ENCODE measurements at places on chromosomes 13 and 19.
A peak's percentile ranks its signal among the peaks of the same experiment; 100 is the strongest.

- DNase-seq: no peak
These were observed 202.7 kb downstream of the PCCA start for GRCh38 chr13:100291624-100292023.

DNA sequence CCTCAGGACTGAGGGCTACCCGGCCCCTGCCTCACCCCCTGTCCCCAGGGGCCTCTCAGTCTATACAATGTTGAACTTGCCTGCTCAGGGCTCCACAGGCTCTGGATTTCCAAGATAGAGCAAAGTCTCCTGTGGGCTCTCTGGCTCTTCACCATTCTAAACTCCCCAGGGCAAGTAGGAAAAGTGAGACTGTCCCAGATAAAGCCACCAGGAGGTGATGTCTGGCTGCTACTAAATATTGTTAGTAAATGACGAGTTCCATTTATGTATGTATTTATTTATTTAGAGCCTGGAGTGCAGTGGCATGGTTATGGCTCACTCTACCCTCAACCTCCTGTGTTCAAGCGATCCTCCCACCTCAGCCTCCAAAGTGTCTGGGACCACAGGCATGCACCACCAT lies 73.6 kb upstream of the SIAH3 start:
- DNase-seq: no peak

DNA sequence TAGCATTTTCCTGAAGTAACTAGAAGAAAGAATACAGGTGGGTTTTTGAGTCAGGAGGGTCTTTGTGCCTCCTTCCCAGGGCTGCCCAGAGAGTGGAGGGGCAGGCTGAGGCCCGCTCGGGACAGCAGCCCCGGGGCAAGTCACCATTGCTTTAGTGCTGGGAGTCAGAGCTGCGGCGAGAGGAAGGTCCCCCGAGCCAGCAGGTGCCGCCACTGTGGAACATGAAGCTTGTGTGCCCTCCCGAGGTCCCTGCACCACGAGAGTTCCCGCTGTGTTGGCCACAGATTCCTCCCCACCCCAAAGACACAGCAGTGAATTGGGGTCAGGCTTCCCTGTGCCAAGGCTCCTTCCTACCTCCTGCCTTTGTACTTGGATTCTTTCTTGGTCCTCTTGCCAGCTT lies 50.9 kb upstream of the TEX29 start:
- no peak for DNase-seq

GRCh38 chr19:46544651-46545050 lies 49.0 kb upstream of the PNMA8B start:
- DNase-seq: no peak

DNA sequence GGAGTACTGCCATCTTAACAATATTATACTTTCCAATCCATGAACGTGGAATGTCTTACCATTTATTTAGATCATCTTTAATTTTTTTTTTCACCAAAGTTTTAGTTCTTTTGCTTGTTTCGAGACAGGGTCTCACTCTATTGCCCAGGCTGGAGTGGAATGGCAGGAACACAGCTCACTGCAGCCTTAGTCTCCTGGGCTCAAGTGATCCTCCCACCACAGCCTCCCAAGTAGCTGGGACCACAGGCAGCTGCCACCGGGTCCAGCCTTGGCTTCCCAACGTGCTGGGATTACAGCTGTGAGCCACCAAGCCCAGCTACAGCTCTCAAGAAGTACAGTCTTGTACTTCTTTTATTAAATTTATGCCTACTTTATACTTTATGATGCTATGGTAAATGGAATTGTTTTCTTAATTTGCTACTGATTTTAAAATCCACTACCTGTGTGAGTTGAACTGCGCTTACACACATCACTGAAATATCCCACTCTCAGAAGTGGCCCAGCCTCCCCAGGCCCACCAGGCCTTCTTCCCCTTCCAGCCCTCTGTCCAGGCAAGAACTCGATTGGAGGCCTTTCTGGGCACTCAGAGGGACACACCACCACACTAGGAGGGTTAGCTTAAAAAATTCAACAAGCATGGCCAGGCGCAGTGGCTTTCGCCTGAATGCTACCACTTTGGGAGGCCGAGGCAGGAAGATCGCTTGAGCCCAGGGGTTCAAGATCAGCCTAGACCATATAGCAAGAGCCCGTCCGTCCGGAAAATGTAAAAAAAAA lies 1.0 kb upstream of the PGLS start:
- no peak for DNase-seq

- no peak for DNase-seq
These were observed 244.0 kb upstream of the PCDH9 start for GRCh38 chr13:67474115-67474514.

DNA sequence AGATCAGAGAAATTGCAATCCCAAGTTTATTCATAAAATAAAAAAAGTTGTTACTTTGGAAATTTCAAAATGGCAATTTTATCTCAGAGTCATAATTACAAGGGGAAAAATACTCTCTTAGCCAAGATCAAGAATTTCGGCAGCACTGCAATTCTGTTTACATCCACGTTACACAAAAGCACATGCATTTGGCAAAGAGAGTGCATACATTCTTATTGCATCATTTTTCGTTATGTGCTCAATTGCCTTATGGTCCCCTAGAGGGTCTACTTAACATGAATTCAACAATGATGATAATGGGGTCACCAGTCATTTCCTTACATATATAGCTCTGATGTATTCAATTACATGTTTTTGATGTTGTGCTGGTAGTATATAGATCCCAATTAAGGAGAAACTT lies 498.0 kb downstream of the DIAPH3 start:
- no peak for DNase-seq

GRCh38 chr19:52946322-52947310 lies 16.1 kb downstream of the ZNF816 start:
- no peak for DNase-seq

DNA sequence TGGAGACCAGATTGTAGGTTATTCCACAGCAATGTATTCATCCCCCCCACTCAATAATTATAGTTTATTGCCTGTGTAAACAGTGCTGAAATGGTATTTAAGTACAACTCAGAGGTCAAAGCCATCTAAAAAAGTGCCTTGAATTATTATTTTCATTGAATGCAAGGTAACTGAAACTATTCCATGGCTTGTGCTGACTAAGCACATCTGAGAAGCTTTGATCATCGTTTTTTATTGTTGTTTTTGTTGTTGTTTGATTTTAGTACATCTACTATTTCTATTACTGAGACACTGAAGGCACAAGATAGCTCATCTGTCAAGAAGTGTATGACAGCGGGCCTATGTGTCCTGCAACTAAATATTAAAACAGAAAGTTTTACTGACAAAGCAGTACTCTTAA lies 308.0 kb downstream of the OXGR1 start:
- no peak for DNase-seq

DNA sequence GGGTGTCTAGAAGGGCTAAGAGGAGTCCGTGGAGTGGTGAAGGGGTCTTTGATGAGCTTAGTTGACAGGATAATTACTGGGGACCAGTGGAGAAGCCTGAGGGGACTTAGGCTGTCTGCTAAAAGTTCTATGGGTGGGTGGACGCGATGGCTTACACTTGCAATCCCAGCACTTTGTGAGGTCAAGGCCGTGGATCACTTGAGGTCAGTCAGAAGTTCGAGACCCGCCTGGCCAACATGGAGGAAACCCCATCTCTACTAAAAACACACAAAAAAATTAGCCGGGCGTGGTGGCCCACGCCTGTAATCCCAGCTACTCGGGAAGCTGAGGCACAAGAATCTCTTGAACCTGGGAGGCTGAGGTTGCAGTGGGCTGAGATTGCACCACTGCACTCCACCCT lies 2.8 kb upstream of the GSK3A start:
- DNase-seq: no peak

GRCh38 chr13:93690139-93690538 lies 463.5 kb downstream of the GPC6 start:
- no peak for DNase-seq

- no peak for DNase-seq
These were observed 48.4 kb downstream of the WASF3 start for GRCh38 chr13:26605845-26606244.

DNA sequence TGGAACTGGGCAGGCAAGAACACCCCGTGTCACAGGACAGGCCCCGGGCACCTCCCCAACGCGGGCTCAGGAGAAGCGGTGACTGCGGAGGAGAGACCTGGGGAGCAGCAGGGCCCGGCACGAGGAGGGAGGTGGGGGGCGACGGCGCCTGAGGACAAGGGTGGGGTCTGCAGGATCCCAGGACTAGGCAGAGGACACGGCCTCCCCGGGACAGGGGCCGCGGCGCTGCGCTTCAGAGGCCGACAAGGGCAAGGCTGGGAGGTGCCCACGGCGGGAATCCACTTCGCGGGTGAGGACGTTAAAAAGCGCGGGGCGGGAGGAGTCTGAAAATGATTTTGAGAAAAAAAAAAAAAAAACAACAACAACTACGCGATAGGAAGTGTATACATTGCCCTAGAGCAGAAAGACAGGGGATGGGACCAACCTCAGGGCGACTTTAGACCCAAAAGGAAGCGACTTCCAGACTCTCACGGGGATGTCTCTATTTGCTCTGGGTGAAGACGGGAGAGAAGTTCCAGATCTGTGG lies 44.9 kb downstream of the ZNF611 start:
- peak; percentile 13 for DNase-seq

DNA sequence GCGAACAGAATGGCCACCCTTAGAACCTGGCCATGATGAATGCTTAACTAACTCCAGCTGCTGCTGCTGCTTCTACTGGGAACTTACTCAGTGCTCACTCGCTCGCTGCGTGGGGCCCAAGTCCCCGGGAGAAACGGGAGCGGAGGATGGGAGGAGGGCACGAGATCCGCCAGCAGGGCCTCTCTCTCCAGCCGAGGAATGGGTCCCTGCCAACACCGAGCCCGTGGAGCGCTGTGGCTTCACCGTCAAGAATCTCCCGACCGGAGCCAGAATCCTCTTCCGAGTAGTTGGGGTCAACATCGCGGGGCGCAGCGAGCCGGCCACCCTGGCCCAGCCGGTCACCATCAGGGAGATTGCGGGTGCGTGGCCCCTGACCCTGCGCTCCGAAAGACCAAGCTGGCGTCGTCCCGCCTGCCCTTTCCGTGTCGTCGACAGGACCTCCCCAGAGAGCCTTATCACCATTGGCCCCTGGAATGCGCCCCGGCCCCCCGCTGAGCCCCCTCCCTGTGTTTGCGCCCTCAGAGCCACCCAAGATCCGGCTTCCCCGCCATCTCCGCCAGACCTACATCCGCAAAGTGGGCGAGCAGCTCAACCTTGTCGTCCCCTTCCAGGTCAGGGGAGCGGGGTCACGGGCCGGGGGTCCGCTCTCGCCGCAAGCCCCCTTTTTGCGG lies 17.8 kb upstream of the EMC10 start:
- DNase-seq: no peak

DNA sequence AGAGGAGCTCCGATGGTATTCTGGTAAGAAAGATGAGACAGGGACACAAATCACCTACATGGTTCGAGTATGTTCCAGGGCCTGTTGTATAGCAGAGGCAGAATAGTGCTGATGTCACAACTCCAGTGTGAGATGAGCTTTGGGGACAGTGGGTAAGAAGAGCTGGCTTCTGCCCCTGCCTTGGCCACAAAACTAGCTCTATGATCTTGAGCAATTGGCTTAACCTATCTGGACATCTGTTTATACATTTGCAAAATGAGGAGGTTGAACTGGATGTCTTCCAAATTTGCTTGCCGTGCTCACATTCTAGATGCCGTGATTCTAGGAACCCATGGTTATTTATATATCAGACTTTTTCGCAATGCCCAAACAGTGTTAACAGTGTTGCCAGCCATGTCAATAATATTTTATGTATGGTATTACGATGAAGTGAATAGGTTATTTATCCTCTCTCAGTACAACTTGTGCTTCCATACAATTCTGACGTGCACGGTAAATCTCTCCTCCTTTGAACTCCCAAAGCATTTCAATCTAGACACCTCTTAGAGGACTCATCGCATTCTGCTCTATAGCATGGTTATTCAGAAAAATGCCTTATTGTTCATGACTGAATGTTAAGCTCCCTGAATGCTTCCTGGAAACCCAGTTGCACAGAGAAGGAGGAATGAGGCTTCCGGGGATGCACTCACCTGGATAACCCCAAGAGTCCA lies 316.0 kb downstream of the FOXO1 start:
- no peak for DNase-seq

GRCh38 chr13:28047757-28048388 lies 52.5 kb downstream of the FLT3 start:
- DNase-seq: peak; percentile 37

DNA sequence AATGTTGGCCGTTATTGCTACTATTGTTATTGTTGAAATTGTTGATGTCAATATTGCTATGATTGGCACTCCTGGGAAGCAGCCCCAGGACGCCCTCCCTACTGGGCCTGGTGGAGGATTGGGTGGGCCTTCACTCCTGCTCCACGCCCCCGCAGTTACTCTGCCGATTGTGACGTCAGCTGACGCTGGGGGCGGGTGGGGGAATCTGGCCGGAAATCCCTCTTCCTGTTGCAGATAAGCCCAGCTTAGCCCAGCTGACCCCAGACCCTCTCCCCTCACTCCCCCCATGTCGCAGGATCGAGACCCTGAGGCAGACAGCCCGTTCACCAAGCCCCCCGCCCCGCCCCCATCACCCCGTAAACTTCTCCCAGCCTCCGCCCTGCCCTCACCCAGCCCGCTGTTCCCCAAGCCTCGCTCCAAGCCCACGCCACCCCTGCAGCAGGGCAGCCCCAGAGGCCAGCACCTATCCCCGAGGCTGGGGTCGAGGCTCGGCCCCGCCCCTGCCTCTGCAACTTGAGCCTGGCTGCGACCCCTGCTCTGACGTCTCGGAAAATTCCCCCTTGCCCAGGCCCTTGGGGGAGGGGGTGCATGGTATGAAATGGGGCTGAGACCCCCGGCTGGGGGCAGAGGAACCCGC lies at the start of gene ETV2:
TSS of gene ETV2 (plus strand) at position 231 of the 637 bp plus-strand sequence. CDS start 716 bp downstream, outside the sequence.
- DNase-seq: no peak

DNA sequence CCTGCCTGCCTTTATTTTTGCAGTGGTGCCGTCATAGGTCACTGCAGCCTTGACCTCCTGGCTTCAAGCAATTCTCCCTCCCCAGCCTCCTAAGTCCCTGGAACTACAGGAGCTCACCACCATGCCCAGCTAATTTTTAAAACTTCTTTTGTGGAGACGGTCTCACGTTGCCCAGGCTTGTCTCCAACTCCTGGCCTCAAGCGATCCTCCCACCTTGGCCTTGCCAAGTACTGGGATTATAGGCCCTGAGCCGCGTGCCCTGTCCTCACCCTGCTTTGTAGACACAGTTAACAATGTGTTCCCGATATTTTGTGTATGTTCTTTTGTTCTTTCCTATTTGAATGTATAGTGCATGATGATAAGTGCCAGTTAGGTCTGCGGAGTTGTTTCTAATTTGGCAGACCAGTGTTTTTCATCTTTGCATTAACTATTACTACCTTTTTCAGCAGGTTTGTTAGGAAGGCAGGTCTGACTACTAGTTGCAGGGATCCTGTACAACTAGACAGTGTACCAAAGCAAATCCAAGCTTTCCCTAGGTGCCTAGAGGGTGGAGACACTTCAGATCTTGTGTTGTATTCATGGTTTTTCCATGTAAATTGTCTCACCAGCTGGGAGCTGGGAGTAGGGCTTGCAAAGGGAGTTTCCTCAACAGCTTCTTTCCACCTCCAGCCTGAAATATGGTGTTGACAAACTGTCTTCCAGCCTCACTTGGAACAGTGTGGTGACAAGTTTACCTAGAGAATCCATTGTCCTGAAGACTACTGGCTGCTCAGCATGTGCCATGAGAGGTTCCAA lies 9.5 kb upstream of the WTIP start:
- no peak for DNase-seq
